Lower leg skin (tissue), 4 donors: ENCODE measurements at places on chromosomes 7 and 10. TPM values are rescaled to one million over a fixed set of nuclear protein-coding genes. Genes with fewer than 3 reads are reported as not detected.

Gene ITIH2
- not detected for total RNA-seq

Gene PARG
- total RNA-seq, result 18.6 TPM

GRCh38 chr10:29841724-29842649 lies 207.2 kb upstream of the SVIL start:
- no peak for DNase-seq

DNA sequence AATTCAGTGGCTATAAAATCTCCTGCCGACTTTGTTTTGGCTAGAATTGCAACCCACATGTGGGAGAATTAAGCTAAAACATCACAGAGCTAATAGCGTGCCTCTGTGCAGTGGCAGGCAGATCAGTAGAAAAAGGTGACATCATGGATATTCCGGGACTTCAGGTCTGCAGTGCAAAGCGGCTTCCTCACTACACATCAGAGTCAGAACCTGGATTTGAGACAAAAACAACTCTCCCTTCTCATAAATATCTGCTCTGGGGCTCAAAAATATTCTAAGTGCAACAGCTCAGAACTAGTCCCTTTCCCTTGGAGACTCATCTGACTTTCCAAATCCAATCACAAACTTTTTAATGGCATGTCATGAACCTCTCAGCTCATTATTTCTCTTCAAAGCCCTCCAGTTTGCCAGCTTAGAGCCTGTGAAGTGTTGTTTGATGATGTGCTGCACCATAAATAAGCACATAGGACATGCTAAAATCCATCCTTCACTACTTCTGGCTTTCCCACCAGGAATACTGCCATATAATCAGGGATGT lies 337.1 kb downstream of the RNLS start:
- no peak for DNase-seq

GRCh38 chr7:1408466-1408865 lies 50.8 kb downstream of the MICALL2 start:
- no peak for DNase-seq

DNA sequence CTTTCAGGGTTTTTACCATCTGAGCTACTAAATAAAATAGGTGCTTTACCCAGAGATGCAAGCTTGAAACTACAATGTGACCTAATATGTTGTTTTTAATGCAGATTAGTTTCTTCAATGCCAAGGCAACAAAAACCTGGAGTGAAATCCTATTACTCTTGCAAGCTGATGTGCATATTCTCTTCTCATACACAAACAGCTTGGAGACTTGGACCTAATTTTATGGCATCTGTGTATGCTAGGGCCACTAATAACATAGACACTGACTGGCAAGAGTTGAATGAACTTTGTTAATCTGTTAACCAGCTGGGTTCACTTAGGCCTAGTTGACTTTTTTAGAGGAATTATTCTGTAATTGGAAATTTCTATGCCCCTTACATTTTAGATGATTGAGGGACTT lies 23.4 kb upstream of the SMIM30 start:
- DNase-seq, result no peak

Gene POLR2J2
- total RNA-seq, result 1.4 TPM

Gene DOCK4
- 8.9 TPM for total RNA-seq

GRCh38 chr10:86267286-86268195 lies 99.1 kb downstream of the GRID1 start:
- DNase-seq, result no peak

DNA sequence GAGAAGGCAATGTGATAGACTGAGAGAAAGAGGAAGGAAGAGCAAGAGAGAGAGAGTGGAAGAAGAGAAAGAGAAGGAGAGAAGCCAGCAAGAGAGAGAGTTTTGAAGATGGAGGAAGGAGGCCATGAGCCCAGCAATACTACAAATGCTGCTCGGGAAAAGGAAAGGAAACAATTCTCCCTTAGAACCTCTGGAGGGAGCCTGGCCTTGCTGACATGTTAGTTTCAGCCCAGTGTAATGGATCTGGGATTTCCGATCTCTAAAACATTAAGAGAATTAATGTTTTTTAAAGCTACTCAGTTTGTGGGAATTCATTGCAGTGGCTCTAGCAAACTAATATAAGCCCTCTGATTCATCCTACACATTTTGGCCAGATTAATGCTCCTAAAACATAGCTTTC lies 206.8 kb upstream of the MTPN start:
- no peak for DNase-seq

GRCh38 chr7:149800169-149800555 lies 26.8 kb upstream of the ZNF467 start:
- no peak for DNase-seq

- DNase-seq, result no peak
Observed at GRCh38 chr7:3162289-3162688, 118.6 kb upstream of the CARD11 start.

- DNase-seq, result no peak
Observed at GRCh38 chr7:112799448-112800120, 9.4 kb upstream of the TMEM168 start.

Gene SORBS1
- 53.1 TPM for total RNA-seq

- no peak for DNase-seq
Observed at GRCh38 chr10:119254335-119254734, 47.0 kb downstream of the GRK5 start.

Gene JAKMIP3
- total RNA-seq, result 1.1 TPM

- DNase-seq, result no peak
Observed at GRCh38 chr7:16026253-16027020, 340.0 kb upstream of the MEOX2 start.

Gene MRC1
- total RNA-seq, result 9.3 TPM

DNA sequence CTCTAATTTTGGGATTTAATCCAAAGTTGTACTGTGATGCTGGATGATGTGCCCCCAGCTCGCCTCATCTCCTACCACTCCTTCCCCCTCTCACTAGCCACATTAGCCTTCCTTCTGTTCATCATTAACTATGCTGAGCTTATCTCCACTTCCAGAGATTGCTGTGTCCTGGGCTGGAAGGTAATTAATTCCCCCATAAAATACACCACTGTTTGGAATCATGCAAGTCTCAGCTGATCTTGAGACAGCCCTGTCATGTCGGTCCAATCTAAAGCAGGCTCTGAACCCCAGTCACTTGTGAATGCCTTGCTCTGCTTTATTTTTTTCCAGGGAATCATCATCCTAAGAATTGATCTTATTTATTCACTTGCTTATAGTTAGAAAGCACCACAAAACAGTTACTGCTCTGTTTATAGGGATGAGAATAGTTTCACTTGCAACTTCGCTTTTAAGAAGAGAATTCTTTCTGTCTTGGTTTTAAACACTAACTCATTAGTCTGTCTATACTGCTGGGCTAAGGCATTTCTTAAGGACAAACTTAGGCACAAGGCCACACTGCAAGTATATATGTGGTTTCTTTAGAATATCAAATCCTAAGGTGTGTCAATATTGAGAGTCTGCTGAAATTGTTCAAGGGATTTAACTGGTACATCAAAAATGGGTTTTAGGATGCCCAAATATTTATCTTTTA lies 341.1 kb upstream of the SEMA3A start:
- no peak for DNase-seq

DNA sequence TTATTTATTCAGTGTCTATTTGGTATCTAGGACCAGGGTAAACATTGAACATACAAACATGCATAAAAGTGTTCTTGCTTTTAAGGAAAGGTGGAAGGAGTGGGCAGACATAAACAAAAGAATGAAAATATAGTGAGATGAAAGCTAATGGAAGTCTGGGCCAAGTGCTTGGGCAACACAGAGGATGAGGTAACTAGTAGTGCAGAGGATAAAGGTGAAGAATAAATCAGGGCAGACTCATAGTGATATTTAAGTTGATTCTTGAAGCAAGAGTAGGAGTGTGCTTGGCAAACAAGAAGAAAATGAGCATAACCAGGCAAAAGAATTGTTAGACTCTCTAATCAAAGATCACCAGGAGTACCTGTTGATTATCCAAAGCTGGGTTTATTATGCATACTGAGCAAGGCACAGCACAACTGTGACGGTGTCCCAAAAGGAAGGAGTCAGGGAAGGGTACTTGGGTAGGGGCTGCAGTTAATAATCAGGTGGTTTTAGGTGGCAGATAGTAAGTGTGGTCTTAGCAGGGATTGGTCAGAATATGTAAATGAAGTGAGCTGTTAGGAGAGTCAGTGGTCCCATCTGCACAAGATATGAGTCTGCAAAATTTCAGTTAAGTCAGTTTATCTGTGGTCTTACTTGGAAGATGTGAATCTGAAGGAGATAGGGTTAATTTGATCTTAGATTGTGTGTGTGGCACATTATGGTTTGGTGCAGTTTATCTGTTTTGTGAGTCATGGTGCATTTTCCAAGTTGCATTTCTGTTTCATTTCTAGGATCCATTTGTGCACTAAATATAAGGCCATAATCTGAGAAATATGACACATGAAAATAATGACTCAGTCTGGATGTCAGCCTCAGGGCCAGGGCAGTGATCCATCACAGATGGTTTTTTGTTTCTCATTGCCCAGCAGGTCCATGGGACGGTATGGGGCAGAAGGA lies 30.6 kb upstream of the TAX1BP1 start:
- DNase-seq, result no peak
